ENCODE measurements at places on chromosomes 16 and 17.

GRCh38 chr16:21526923-21527807 is 72.2 kb upstream of the METTL9 start:
- DNase-seq: peak; percentile 45

DNA sequence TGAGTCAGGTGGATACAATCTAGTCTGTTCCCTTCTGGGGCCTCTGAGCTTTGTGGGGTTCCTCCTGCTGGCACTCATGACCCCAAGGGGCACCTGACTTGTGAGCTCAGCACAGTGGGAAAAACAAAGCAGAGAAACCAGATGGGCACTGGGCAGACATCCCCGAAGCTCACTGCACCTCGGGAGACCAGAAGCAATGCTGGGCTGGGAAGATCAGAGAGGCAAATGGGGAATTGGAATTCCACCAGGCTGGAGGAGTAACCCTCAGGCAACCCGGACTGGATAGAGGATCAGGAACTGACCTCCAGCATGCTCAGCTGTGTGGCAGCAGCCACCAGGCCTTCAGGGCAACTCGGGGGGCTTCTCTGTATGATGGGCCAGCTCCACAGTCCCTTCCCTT is 50.3 kb downstream of the ABCC12 start:
- DNase-seq: no peak

DNA sequence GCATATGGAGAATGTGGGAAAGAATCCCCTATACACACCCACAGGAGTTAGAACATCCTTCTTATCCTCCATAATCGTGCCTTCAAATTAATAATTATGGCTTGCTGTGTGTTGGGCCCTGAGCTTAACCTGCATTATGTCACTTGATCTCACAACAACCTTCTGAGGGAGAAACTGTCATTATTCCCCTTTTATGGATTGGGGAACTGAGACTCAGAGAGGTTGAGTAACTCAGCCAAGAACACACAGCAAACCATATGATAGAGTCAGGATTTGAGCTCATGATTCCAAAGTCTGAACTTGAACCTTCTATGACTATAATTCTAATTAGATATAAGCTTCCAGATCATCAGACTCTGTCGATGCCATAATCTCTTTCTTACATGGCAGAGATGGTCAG is 114.2 kb upstream of the CACNG3 start:
- no peak for DNase-seq

- peak; percentile 60 for DNase-seq
These were observed 7.1 kb upstream of the IL32 start for GRCh38 chr16:3058139-3059030.

GRCh38 chr16:54806378-54806777 is 124.3 kb upstream of the IRX5 start:
- DNase-seq: no peak

DNA sequence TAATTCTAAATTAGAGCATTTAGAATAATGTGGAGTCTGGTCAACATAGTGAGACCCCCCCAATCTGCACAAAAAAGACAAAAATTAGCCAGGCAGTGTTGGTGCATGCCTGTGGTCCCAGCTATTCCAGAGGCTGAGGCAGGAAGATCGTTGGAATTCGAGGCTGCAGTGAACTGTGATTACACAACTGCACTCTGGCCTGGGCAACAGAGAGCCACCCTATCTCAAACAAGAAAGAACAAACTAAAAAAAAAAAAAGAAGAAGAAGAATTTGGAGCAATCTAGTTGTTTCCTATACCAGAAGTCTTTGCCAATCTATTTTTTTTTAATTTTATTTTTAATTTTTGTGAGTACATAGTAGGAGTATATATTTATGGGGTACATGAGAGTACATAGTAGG is 6.0 kb downstream of the CETP start:
- no peak for DNase-seq

DNA sequence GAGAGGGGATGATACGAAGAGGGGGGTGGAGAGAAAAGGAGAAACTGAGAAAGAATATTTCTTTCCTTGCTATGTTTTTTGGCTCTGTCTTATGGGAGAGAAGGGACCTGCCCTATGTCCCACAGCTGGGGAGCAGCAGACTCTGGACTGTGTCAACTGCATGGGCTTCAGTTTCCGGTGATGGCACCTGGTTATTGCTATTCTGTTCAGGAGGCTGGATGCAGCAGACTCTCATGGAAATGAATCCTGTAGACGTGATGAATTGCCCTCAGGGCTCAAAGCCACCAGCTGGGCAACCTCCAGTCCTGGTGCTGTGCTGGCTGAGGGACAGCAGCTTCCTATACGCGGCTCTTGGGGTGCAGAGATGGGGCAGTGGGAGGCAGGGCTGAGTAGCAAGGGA is 121.2 kb downstream of the HAPSTR1 start:
- DNase-seq: no peak

- no peak for DNase-seq
These were observed 9.4 kb downstream of the RPAIN start for GRCh38 chr17:5429191-5429887.

Data from cerebellum (tissue), 4 donors.